ENCODE measurements at places on chromosomes 6 and 20.

- no peak for DNase-seq
Measured at GRCh38 chr6:2102316-2102883, 143.0 kb downstream of the GMDS start.

GRCh38 chr20:20095114-20095872 lies 43.0 kb downstream of the CFAP61 start:
- no peak for DNase-seq

GRCh38 chr6:126107475-126108166 lies 121.3 kb downstream of the TRMT11 start:
- DNase-seq: no peak

GRCh38 chr6:131132360-131132759 lies 2.9 kb upstream of the AKAP7 start:
- no peak for DNase-seq

GRCh38 chr6:153069897-153070296 lies 61.2 kb downstream of the RGS17 start:
- DNase-seq: no peak

GRCh38 chr6:151481786-151482185 lies 12.0 kb upstream of the CCDC170 start:
- DNase-seq: no peak

GRCh38 chr6:33733709-33734007 lies 13.0 kb downstream of the IP6K3 start:
- no peak for DNase-seq

- DNase-seq: no peak
Measured at GRCh38 chr6:44423306-44423705, 35.8 kb downstream of the CDC5L start.

- no peak for DNase-seq
Measured at GRCh38 chr6:117469356-117469755, 13.1 kb upstream of the DCBLD1 start.

DNA sequence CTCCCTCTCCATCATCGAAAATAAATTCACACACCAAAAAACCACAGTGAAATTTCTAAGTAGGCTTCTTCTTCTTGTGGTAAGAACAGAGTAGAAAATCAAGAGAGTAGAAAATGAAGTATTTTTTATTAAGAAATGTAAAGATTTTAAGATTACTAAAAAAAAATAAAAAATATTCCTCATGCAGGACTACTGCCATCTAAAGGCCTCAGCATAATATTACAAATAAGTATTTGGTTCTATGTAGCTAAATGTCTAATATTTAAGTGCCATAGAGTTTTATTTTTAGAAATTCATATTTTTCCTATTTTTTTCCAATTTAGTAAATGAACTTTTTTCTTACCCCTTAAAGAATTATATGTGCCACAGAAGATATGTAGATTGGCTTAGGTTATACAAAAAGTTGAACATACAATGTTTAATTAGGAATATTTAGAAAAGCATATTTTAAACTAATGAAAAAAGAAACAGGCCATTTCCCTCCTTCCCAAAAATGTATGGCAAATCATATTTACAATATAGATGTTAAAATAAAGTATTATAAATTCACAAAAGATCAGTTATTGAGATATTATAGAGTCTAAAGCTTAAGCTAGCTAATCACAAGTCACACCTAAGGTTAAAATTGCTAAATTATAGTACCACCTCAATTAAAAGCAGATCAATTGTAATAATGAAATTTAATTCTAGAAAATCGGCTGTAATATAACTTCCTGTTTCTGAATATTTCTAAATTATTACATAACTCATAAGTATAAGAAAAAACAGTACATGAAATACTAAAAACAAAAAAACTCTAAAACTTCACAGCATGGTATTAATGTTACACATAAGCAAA lies 3.5 kb upstream of the NT5DC1 start:
- no peak for DNase-seq

- no peak for DNase-seq
Measured at GRCh38 chr6:165655191-165655590, 7.8 kb downstream of the PDE10A start.

DNA sequence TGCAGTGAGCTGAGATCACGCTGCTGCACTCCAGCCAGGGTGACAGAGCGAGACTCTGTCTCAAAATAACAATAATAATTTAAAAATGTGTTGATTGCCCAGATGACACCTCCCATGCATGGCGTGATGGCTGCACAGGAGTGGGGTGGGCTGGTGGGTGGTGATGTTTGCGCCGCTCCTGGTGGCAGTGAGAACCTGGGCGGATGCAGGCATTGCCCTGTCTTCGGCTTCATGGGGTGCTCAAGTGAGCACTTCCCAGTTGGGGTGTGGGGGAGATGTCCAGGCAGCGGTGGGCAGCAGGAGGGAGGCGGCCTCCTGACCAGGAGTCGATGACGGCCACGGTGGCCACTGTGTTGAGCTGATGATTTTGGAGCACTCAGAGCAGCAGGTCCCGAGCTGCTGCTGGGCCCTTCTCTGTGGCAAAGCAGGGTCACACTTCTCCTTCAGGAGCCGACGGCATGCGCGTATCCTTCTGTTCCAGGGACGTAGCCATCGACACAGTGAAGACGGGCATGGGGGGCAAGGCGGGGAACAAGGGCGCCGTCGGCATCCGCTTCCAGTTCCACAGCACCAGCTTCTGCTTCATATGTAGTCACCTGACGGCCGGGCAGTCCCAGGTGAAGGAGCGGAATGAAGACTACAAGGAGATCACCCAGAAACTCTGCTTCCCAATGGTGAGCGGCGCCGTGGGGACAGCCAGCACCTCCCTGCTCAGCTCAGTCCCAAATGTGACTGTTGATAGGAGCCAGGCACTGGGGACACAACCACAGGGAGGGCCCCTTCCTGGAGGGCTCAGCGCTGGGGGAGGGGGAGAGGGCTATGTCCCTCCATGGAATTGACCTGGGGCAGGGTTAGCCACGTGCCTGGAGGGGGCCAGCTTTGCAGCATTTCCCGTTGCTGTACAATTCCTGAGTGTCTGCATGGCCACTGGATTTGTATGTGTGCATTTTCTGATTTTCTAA lies 89.7 kb downstream of the SYNJ2 start:
- DNase-seq: no peak

DNA sequence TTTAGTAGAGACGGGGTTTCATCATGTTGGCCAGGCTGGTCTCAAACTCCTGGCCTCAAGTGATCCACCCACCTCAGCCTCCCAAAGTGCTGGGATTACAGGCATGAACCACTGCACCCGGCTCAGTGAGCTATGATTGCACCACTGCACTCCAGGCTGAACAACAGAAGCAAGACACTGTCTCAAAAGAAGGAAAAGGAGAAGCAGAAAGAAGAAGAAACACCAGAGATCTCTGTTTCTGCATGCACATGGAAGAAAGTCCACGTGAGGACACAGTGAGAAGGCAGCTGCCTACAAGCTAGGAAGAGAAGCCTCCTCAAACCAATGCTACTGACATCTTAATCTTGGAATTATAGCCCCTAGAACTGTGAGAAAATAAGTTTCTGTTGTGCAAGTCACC lies 16.0 kb downstream of the ECT2L start:
- DNase-seq: no peak

- peak; percentile 75 for DNase-seq
Measured at GRCh38 chr6:16130932-16131387, 2.1 kb downstream of the MYLIP start.

DNA sequence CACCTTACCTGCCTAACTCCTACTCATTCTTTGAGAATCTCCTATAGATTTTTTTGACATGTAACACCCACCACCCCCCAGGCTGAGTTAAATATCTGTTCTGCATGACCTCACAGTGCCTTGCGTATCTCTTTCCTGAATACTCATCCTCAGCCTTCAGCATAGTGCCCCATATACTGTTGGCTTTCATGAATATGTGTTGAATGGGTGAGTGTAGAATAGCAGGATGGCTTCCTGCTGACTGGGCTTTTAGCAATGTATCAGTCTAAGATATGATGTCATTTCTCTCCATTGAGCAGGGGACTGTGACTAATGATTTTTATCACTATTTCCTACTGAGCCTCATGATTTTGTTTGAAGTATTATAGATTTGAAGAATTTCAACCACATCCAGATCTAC lies 361.6 kb upstream of the MARCKS start:
- DNase-seq: no peak

- no peak for DNase-seq
Measured at GRCh38 chr20:43191143-43191542, 1.4 kb upstream of the PTPRT start.

GRCh38 chr6:42864602-42865001 lies 14.8 kb upstream of the RPL7L1 start:
- no peak for DNase-seq

- DNase-seq: no peak
Measured at GRCh38 chr6:170444811-170445211, 108.3 kb downstream of the PSMB1 start.

DNA sequence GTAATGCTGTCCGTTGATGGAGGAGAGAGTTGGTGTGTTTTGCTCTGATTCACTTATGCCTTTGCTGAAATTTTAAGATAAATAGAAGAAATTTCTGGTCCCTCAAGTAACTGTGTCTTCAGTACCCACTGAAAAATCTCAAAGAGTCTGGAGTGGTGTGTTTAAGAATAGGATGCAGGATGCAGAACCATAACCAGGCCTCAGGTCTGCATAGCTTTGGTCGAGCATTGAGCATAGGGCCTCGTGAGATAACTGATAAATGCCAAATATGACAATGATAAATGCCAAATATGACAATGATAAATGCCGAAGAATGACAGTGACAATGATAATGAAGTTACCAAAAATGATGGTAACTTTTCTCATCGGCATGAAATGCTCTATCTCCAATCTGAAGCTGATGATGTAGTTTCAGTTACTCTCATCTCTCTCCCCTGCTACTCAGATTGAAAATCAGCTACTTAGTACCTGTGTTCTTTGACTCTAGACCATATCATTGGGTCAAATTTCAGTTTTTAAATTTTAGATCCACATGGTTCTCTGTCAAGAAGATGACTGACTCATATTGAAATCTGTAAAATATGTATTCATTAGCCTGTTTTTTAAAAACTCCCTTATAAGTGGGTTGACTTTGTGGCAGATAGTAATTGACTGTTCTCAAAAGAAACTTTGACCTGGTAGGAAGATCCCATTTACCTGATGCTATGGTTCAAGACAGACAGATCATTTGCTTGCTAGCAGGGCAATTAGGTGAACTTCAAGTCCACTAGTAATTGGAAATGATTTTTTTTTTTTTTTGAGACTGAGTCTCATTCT lies 96.6 kb downstream of the SLC16A10 start:
- DNase-seq: no peak

- DNase-seq: no peak
Measured at GRCh38 chr6:108677357-108677756, 116.6 kb downstream of the FOXO3 start.

DNA sequence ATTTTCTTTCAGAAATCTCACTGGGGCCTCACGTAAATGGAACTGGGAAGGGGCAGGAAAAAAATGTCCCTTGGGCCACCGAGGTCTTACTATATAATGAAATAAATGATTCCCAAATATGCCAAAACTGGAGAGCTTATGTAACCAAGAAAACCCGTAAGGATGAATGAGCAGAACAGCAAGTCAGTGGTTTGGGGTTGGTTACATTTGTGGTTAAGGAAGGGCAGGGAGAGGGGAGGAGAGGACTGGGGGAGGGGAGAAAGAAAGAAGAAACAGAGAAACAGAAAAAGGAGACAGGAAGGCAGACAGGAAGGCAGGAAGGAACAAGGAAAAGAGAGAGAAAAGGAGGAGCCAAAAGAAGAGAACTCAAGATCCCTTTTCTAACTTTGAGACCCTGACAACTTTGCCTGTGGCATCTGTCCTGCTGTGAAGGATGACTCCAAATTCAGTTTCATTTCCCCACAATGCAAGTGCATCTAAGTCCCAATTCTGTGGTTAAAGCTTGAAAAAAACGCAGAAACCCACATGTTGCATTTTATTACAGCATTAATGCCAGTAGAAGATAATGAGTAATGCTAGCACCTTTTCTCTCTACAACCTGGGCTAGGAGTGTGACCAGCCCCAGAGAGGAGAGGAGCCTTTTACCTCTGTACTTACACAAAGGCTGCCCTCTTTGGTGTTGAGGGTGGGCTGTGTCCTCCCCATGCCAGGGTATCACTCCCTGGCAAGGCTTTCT lies 10.8 kb upstream of the ARMC2 start:
- peak; percentile 25 for DNase-seq

- DNase-seq: no peak
Measured at GRCh38 chr6:149242883-149243282, 74.6 kb upstream of the TAB2 start.

DNA sequence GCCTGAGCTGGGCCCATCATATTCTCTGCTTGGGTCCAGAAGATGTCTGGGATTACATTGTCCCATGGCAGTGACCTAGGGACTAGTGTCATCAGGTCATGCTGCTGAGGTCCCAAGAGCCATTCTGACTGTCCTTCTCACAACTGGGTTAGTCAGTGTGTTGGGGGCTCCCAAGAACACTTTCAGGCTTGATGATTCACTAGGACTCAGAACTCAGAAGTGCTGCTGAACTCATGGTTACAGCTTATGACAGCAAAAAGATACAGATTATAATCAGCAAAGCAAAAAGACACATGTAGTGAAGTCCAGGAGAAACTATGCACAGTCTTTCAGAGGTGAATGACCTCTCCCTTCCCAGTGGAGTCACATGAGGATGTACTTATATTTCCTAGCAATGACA lies 107.8 kb downstream of the SYNE1 start:
- no peak for DNase-seq

DNA sequence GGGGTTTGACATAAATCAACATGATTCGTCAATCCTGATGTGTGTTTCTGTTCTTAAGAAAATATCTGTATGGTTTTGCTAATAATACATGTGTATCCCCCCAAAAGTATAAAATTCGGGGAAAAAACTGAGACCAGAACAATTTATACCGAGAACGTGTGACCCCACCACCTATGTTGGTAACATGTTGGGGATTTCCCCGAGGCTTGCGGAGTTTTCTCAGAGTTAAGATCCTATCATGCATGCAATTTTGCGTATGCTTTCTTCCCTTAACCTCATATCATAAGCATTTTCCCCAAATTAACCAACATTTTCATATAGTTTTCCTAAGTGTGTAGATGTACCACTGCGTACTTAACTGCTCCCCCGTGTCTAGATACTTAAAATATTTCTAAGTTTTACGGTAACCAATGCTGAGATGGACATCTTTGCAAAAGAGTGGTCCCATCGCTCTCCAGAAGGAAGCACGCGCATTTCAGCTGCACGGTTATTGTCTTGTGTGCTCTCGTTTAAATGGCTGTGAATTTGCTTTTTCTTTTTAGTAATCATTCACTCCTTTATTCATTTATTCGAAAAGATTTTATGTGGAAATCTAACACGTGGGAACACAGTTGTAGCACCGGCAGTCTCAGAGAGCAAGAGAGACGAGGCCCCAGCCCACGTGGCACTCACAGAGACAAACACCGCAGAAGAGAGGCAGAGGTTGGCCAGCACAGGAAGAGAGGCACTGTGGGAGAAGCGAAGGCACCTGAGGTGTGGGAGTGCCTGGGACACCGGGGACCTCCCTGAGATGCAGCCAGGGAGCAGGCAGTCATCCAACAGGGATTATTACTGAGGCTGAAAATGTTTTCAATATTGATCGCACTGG lies 13.2 kb upstream of the IRF4 start:
- DNase-seq: no peak

GRCh38 chr6:82371799-82372546 lies 8.4 kb downstream of the TPBG start:
- DNase-seq: no peak

GRCh38 chr6:137800762-137801161 lies 66.3 kb upstream of the TNFAIP3 start:
- DNase-seq: no peak

Measured in activated CD4-positive, alpha-beta T cell treated with anti-CD3 and anti-CD28 coated beads, Interleukin-2, amount 10 ng/mL, durations not matched to agents 7 days and 5 days (primary cell).